ENCODE measurements at places on chromosomes 1 and 21.

DNA sequence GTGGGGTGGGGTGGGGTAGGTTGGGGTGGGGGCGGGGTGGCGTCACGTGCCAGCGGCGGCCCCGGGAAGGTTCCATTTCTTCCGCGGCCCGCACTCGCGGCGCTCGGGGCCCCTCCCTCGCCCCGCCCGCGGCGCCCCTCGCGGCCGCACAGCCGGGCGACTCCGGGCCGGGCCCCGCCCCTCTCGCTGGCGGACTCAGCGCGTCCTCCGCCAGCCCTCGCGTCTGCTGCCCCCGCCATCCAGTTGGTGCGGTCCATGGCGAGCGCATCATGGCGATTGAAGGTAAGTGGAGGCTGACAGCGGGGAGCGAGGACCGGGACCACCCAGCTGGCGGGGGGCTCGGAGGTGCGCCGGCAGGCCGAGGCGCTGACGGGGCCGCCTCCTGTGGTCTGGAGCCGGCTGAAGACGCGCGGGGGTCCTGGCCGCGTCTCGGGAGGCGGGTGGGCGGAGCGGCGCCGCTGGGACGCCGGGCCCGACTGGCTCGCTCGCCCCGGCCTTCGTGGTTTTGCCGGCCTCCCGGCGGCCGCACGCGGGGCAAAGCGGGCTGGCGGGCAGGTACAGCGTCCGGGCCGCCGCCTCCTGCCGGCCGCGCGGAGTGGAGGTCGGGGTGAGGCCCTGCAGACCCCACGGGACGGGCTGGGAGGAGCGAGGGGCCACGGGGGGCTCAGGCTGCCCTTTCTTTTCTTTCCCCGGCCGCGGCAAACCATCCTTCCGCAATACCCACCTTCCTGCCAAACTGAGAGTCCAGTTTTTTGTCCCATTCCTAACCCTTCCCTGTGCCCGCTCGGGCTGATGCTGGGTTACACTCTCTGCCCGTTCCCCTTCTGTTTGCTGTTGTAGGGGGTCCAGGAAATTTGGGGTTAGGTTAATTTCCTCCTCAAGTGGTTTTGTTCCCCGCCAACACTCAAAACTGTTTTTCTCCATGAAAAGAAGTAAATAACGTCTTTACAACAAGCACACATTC is at the start of gene SYT14:
Gene SYT14 (plus strand): TSS at position 222 of the 964 bp plus-strand sequence. CDS start 48 bp downstream, at position 270.
- DNase-seq: no peak

DNA sequence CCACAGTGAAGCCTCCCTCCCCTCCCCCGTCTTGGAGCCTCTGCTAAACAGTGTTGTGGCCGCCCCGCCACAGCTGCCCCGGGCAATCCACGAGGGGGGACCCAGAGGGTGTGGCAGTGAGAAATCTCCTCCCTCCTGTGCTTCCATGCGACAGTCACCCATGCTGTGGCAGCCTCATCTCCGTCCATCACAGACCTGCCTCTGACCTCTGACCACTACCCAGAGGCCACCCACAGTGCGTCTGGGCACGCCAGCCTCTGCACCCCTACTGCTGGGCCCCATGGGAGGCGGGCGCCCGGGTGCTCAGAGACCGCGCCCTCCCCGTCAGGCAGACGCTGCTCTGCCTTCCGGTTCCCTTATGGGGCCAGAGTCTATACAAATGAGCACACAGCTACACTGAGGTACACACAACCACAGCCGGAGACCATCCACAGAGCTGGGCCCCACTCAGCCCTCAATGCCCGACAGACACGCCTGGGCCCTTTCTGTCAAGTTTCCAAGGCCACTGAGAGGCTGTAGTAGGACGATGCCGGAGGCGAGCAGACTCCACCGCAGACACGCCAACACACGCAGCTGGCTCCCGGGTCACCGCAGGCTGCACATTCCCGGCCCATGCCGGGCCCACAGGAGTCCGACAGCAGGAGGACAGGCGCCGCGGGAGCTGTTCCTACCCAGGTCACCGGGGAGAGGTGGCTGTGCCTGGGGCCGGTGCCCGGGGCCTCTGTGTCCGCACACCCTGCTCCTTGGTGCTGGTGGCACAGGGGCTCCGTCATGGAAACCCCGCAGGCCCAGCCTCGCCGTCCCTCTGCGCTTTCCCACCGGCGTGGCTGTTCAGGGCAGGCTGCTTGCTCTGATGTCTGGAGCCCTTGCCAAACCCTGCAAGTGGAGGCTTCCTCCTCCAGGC is 23.9 kb upstream of the TMEM52 start:
- DNase-seq: no peak

- DNase-seq: no peak
Measured at GRCh38 chr1:54866801-54867716, 19.9 kb downstream of the DHCR24 start.

- DNase-seq: no peak
Measured at GRCh38 chr1:230427094-230427876, 1.2 kb upstream of the PGBD5 start.

- no peak for DNase-seq
Measured at GRCh38 chr1:109192433-109192832, 21.3 kb upstream of the SARS1 start.

GRCh38 chr1:236176337-236177336 is 34.3 kb downstream of the GPR137B start:
- no peak for DNase-seq

GRCh38 chr1:202291961-202292712 is 49.6 kb downstream of the UBE2T start:
- no peak for DNase-seq

GRCh38 chr1:9126511-9126910 is 2.4 kb downstream of the GPR157 start:
- no peak for DNase-seq

DNA sequence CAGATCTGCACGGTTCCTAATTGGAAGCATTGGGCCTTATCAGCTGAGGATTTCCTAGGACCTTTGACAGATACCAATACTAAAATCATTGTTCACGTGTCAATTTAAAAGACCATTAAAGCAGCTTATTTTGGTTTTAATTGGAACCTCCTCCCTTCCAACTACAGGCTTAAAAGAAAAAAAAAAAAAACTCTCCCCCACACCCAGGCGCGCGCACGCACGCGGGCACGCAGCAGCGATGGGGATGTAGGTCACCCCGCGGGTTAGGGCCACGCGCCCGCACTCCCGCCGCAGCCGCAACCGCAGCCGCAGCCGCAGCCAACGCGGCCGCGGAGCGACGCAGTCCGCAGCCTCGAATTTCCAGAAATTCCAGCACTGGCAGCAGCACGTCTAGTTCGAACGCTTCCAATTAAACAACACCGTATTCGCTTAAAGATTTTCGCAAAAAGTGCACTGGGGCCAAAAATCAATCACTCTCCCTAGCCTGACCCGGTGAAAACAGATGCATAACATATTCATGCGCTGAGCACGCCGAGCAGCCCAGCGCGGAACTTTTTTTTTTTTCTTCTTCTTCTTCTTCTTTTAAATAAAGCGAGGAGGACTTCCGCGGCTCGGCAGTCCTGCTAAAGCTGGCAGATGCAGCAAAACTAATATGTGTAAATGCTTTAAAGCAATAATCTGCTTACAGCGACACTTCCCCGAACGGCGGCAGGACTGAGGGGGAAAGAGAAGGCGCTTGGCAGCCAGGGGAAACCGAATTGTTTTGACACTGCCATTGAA is 13.3 kb upstream of the BARHL2 start:
- DNase-seq: no peak

DNA sequence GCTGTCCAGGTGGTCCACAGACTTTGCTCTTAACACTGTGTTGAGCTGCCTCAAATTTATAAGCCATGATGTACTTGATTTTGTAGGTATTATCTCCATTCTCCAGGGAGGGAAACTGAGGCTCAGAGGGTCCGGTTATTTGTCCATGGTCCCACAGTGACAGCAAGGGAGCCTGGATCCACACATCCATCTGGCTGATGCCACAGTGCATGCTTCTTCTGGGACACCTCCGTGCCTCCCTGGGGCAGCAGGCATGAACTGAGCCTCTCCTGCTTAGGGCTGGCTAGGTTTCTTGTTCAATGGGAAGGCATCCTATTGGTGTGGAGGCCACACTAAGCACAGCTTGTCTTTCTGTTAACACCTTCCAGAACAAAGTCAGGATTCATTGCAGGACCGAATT is 317.3 kb downstream of the AJAP1 start:
- DNase-seq: no peak

DNA sequence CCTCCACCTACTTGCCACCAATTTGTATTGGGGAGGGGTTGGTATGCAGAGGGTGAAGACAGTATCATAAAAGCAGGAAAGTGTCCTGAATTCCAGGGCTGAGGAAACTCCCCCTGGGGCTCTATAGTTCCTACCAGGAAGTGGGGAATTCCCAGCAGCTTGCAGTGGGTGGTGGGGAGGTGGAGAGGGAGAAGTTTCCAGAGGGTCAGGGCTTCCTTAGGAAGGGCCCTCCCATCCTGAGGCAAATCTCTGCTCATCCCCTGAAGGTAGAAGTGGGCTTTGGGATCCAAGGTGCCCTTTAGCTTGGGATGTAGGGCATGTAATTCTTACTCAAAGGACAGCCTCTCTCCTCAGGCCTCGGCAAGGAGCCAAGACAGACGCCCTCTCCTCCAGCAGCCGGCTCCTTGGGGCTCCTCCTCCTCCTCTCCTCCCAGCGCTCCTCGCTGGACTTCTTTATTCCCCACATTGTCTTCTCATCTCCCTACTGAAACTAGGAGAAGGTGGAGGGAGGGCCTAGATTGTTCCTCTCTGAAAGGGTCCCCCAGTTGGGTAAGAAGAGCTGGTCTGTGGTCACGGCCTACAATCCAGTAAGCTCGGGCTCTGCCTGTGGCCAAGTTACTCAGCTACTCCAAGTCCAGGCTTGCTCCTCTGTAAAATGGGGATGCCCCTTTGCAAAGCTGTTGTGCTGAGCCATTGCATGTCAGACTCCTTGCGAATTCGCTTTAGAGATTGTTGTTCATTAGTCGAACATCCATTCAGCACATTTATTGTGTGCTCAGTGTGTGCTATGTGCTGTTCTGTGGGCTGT is 17.9 kb upstream of the CSF1 start:
- no peak for DNase-seq

GRCh38 chr1:178196631-178197030 is 102.7 kb downstream of the RASAL2 start:
- DNase-seq: no peak

GRCh38 chr1:151915061-151915686 is 5.9 kb upstream of the THEM4 start:
- no peak for DNase-seq

DNA sequence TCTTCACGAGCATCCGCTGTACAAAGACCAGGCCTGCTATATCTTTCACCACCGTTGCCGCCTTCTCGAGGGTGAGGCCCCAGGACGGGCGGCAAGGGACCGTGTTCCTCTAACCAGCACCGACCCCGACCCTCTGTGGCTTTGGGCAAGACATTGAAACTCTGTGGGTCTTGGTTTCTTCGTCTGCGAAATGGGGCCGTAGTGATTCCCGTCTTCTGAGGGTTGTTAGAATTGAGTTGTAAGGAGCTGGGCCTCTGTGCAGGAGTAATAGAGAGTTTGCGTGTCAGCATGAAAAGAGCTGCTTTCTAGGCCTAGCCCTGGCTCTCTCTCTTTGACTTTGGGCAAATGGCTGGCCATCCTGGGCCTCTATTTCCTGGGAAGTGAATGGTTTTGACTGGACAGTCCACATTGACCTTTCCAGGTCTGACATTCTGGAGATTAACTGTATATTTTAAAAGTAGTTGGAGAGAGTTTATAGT is 591 bp downstream of the MRPL37 start:
- no peak for DNase-seq

DNA sequence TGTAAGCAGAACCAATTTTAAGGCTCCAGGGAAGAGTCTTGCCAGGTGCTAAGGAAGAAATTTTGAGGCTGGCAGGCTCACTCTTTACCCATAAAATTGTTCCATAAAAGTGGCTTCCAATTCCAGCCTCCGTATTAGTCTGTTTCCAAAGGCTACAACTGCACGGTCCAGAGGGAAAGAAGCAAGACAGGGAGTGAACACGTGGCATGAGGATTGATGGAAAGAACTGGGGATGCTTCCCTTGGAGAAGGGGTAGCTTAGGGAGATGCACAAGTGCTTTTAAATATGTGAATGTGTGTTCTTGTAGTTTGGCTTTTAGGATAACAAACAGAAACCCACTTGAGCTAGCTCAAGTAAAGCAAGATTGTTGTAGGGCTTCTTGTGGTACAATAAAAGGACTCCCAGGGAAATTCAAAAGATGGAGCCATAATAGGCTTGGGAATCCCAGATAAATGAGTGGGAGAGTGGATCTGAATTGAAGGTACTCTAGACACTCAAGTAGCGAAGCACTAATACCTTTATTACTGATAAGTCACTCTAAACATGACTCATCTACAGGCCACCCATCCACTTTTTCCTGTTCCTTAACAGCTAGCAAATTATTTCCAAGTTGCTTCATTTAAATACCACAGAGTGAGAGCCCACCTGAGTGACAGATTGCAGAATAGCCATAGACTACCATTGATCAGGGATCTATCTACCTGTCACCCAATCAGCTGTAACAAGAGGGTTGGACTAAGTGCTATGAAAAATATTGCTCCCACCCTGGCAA is 34.8 kb upstream of the NPL start:
- no peak for DNase-seq

GRCh38 chr1:10280439-10281350 is 70.3 kb downstream of the KIF1B start:
- DNase-seq: no peak

- no peak for DNase-seq
Measured at GRCh38 chr1:231387770-231388669, 34.1 kb downstream of the EGLN1 start.

DNA sequence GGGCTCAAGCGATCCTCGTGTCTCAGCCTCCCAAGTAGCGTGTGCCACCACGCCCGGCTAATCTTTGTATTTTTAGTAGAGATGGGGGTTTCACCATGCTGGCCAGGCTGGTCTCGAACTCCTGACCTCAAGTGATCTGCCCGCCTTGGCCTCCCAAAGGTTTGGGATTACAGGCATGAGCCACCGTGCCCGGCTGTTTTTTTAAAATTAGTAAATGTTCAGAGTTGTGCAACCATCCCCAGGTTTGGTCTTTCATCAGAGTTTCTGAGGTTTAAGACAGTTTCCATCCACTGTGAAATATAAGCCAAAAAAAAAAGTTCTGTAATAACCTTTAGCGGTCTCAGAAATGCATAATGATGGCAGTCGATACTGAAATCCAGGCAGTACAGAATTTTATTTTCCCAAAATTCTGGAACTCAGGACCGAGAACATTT is 550 bp upstream of the SYT11 start:
- DNase-seq: no peak

DNA sequence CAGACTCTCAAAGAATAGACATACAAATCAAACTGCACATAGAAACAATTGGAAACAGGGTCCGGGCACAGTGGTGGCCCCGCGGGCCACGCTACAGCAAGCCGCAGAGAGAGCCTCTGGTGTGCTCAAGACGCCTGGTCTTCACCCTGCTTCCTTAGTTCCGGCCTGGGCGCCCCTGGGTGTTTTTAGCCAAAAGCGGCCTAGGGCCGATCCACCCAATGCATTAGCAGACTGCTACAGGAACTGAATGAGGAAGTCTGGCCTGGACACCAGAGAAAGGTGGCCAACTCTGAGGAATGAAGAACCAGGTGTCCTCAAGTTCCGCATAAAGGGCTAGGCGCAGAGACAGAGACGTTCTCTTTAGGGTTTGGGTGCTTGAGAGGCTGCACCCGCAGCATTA is 1.7 kb downstream of the PRRX1 start:
- no peak for DNase-seq

DNA sequence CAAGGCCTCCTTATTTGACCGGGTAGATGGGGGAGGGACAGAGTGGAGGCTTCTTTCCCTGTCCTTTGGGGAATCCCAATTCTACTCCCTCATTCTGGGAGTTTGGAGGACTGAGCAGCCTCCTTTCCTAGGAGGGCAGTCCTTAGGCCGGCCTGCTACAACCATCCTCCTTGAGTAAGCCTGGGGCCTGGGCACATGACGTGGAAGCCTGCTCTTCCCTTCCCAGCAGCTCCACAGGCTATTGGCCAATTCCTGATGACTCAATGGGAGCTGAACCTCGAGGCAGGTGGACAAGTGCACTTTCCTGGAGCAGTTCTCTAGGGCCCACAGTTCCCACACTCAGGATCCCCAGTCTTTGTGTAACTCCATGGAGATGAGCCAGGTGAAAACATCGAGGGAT is 3.1 kb downstream of the KCNA10 start:
- no peak for DNase-seq
